Progenitor cell of endocrine pancreas (in vitro differentiated cells): ENCODE measurements at places on chromosomes 2 and 18.

GRCh38 chr2:163419000-163419830 lies 316.6 kb downstream of the FIGN start:
- DNase-seq = no peak

GRCh38 chr2:82796132-82796531 lies 1662.9 kb downstream of the SUCLG1 start:
- no peak for DNase-seq

DNA sequence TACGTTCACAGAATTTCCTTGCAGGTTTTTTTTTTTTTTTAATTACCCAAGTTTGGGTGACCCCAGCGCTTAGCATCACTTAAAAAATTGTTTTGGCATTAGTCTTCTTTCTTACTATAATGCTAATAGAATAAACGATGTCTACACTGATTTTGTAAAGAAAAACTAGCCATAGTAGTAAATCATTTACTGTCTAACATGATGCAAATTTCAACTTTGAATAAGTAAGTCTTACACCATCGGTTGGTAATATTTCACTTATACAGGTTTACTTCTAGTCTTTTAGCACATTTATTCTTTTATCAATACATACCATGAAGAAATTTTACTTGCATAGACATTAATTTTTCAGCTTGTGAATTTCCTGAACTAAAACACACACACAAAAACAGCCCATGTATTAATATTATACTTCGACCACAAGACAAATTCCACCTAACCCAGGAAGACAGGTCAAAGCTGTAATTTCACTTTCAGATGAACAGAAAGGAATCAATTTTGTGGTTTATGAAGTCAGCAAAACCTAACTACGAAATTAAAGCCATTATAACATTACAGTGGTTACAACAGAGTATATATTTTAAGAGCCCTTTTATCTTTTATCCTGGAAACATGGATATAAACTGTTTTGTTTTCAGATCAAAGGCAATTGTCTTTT lies 1.9 kb downstream of the YES1 start:
- no peak for DNase-seq

DNA sequence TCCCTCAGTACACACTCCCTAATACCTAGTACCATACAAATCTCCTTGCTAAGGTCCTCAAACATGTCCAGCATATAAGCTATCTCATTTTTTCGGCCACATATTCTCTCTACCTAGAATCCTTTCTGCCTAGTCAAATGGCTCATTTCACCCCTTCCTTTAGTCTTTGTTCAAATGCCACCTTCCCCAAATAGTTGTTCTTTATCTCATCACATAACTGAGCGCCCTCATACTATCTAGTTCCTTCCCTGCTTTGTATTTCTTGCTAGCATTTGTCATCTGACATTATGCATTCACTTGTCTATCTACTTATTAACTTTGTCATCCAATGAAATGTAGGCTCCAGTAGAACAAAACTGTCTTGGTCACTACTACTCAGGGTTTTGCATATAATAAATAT lies 35.5 kb downstream of the RPRD1A start:
- no peak for DNase-seq

- DNase-seq = peak; percentile 38
Measured at GRCh38 chr18:33820517-33821371, 242.7 kb downstream of the ASXL3 start.

DNA sequence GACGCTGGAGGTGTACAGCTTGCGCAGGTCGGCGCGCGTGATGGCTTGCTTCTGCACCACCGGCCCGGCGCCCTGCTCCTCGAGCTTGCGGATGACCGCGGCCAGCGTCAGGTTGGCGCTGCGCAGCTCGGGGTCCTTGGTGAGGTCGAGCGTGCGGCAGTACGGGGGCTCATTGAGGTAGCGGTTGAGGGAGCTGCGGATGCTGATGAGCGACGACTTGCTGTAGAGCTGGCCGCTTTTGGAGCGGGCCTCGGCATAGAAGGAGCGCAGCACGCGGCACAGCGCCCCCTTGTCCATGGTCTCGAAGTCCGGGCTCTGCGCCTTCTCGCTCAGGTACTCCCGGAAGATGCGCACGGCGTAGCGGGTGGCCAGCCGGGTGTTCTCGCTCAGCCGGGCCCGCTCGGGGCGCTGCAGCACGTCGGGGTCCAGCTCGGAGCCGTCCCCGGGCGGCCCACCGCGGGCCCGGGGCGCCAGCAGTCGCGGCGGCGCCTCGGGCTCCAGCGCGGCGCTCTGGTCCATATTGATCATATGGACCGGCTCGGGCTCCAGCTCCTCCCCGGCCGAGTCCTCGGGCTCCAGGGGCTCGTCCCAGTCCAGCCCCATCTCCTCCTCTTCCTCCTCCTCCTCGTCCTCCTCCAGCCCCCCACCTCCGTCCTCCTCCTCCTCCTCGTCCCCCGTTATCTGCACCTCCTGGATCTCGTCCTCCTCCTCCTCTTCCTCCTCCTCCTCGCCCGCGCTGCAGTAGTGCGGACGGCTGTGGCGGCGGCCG lies 523 bp downstream of the KCTD1 start:
- DNase-seq = peak; percentile 66

DNA sequence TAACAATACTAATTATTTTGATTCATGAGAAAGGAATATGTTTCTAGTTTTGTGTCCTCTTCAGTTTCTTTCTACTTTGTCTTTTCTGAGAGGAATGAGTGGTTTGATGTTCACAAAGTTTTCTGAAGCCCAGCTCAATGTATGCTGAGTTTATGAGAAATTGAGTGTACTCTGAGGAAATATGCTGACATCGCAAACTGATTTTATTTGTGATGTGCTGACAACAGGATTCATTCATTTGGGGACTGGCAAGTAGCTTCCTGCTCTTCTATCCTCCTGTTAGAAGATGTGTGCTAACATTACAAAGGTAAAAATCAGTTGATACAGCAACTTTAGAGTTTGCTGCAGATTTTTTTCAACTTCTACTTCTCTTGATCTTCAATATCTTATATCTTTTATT lies 403.2 kb upstream of the CDH19 start:
- DNase-seq = no peak

GRCh38 chr2:15142069-15142689 lies 419.0 kb downstream of the NBAS start:
- DNase-seq = no peak

DNA sequence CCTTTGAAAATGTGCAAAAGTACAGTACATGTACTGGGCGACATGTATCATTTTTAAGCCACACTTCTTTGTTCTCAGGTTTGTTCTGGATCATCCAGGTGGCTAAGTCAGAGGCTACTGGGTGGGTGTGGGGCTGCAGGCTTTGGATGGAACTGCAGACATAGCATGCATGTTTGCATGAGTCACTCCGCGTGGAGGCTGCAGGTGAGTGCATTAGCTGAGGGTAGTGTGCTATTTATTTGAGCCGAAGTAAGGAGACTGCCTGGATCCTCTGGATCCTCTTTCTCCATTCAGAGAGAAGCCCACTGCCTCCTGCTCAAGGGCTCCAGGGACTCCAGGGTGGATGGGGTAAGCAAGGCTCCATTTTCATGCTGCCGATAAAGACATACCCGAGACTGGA lies 9.4 kb upstream of the NEURL3 start:
- no peak for DNase-seq

- peak; percentile 60 for DNase-seq
Measured at GRCh38 chr18:58045242-58046092, 1.4 kb downstream of the NEDD4L start.

GRCh38 chr2:40165509-40165844 lies 286.4 kb downstream of the SLC8A1 start:
- no peak for DNase-seq

DNA sequence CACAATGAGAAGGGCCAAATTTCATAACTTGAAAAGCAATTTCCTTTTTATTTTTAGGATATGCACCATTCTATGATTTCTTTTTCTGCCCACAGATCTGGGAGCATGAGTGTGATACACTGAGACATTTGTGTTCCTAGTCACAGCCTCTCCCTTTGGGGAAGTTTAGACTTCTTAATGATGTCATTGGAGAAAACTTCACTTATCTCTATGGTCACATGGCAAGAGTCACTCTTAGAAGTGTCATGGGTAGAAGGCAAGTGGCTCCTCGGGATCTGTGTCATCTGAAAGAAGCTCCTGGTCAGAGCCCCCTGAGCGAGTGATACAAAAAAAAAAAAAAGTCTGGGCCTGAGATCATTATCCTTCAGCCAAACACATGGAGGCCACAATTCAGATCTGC lies 62.5 kb upstream of the LGALSL start:
- no peak for DNase-seq

DNA sequence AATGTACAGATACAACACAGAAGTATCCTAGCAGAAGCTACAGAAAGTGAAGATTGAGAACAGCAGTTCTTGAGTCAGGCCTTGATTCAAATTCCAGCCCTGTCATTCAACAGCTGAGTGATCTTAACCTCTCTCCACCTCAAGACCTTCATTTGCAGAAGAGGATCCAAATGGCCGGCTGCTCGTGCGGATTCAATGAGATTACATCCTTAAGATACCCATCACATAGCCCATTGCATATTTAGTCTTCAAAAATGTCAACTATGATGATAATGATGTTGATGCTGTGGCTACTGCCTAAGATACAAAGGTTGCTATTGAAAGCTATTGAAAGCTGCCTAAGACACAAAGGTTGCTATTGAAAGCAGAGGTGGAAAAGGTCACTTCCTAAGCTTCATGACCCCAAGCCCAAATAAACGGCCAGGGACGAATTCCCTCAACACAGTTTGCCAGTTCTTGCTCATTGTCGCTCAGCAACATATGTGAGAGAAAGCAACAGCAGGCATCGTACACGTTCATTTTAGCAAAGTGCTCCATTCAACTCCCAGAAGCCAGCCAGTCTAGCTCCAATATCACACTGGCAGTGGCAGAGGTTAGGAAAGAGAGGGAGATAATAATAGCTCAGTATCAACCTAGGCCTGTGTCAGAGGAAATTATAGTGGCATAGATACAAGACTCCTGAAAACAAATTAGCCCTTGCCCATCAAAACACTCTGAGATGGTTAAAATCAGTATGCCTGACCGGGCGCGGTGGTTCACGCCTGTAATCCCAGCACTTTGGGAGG lies 36.1 kb downstream of the MRPL35 start:
- DNase-seq = no peak
